ENCODE measurements at places on chromosomes 7 and 10.

- DNase-seq: no peak
These were observed 49.4 kb downstream of the JMJD1C start for GRCh38 chr10:63416376-63416775.

DNA sequence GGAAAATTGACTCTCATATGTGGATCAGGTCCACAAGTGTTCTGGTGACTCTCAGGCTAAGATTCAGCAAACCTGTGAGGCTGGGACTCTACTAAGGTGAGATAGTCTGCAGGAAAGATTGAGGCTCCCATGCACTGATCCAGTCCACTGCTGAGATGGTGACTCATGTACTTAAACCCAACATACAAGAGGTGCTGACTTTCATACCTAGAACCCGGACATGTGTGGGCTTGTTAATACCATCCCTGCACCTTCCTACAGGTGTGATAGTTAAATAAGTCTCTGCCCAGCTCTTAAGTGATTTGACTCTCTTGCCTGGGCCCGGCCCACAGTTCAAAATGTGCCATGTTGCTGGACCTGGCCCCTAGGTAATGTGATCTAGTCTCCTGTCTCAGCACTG lies 27.1 kb upstream of the ZNF107 start:
- no peak for DNase-seq

DNA sequence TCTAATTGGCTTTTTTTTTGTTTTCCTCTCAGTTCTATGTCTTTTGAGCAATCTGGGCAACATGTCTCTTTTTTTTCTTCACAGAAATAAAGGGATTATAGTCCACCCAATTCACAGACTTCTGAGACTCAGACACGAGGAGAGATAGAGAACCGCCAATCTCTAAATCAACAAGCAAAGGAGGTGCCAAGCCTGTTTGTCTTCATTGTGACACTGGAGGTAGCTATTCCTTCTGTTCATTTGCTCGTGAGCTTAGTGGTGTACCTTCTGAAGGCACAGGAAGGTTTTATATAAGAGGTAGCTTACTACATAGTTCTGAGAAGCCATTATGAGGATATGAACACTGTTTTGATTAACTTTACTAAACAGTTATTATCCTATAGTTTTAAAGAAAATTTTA lies 6.1 kb downstream of the EPHB6 start:
- DNase-seq: no peak

GRCh38 chr7:111678281-111678680 lies 116.0 kb upstream of the IMMP2L start:
- DNase-seq: no peak

DNA sequence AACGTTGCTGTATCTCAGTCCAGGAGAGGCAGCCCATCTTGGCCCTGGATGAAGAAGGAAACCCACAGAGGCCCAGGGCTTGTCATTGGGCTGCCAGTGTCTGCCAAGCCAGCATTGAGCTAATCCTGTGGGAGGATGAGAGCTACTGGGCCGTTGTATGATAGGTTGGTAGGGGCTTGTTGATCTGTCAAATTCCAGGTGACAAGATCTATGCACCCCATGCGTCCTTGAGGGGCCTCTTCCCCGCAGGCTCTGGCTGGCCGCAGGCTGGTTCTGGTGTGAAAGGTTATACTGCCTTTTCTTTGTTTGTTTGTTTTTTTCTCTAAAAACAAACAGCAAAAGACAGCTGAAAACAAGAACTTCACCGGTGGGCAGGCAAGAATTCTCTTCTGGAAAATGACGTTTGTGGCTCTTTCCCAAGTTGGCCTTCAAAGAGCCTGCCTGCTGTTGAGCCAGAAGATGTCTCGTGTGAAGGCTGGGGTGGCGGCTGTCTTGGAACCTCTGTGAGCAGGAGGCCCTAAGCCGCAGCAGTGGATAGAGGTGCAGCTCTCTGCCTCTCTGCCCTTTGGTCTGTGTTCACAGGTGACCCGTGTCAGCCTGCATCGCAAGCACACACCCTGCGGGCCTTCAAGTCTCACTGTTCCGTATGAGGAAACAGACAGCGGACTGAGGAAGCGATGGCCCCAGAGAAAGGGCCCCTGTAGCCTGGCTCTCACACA lies 23.3 kb downstream of the CYP17A1 start:
- DNase-seq: no peak

DNA sequence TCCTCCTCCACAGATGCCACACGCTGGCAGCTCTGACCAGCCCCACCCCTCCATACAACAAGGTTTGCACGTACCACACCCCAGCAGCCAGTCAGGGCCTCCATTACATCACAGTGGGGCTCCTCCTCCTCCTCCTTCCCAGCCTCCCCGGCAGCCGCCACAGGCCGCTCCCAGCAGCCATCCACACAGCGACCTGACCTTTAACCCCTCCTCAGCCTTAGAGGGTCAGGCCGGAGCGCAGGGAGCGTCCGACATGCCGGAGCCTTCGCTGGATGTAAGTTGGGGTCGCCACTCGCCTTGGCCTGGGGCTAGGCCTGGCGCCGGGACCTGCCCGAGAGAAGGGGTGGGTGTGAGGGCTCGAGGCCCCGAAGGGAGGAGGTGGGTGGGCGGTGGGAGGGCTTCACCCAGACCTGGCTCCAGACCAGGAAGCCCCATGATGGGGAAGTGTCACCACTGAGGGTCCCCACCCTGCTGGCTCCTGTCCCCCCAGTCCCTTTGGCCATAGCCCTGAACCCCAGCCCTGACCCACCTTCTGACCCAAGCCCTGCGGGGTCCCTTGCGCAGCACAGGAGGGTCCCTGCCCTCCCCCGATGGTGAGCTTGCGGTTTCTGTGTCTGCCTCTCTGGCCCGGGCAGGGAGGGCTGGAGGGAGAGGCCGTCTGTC lies 36.2 kb upstream of the PPIF start:
- DNase-seq: no peak

- DNase-seq: no peak
These were observed 529.5 kb upstream of the FZD8 start for GRCh38 chr10:36171556-36171952.

- peak; percentile 84 for DNase-seq
These were observed at the start of gene NRBF2 for GRCh38 chr10:63133056-63133820. Gene NRBF2 (plus strand): TSS chr10:63133328. CDS start chr10:63133471, 143 bp downstream.

- DNase-seq: no peak
These were observed 106.5 kb downstream of the SMURF1 start for GRCh38 chr7:99037327-99037940.

DNA sequence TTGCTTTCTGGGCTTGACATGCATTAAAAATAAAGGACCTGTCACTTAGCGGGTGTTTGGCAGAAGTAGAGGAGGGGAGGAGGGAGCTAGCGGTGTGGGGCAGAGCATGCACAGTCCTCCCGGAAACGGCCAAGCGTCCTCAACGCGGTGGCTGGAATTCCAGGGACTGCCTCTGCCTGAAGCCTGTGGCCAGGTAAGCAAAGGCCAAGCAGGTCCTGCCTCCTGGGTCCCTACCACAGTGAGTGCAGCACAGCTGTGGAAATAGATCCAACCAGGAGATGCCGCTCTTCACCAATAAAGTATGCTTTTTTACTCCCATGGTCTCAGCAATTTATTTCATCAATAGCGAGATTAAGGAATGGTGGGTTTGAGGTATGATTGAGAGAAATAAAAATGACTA lies 323.4 kb downstream of the WDR37 start:
- no peak for DNase-seq

- DNase-seq: no peak
These were observed 316.6 kb upstream of the KIAA1217 start for GRCh38 chr10:23892296-23892695.

DNA sequence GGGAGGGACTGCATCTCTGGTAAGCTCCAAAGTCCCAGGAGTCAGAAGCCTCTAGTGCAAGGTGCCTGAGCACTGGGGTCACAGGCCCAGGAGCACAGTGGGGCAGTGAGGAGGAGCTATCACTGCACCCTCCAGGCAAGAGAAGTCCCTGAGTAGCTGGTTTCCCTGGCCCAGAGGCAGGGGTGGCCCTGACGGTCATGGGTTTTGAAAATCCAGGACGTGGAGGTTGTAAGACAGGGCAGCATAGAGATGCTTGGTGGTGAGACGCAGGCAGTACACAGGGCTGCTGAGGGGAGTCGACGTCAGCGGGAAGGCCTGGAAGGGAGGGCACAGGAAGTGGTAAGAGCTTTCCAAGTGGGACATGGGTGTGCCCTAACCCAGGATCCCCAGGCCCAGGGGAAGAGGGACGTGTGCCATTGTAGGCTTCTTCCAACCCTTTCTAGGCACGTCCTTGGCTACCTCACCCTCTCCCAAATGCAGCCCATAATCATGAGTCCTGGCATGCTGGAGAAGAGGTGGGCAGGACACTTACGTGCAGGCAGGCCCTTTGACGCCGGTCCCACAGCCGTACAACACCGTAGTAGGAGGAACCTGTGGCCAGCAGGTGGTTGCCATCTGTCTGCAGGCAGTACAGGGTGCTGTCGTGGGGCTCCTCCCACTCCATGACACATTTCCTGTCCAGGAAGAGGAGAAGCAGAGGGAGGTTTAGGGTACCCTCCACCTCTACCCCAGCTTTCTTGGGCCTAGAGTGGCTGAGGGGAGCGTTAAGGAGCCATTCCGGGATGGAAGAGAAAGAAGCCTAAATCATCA lies 23.2 kb downstream of the DPCD start:
- no peak for DNase-seq

DNA sequence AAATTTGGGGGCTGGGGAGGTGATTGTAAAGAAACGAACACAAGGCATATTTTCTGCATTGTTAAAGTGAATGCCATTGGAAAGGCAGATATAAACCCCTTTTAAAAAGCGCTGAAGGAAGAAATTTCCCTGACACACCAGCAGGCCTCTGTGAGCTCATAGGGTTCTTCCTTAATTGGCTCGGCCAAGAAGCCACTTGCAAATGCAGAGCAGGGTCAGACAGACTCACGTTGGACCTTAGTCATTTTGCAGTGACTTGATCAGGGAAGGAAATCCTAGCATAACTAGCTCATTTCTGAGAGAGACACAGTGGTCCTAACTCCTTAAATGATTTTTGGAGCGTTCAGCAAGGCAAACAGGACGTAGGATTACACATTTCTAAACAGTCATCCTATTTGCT lies 1461.4 kb downstream of the GATA3 start:
- no peak for DNase-seq

DNA sequence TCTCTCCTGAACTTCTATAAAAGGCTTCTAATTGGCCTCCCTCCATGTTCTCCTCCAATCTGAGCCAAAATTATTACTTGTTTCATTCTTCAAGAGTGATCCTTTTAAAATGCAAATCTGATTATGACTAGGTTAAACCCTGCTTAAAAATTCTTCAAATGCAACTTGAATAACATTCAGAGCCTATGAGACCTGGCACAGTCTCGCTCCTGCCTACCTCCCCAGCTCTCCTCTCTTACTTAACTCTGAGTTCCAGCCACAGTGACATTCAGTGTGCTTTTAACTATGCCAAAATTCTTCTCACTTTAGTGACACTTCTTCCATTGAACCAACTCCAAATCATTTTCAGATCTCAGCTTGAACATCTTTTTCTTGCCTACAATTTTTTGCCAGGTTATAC lies 68.8 kb downstream of the TMEM168 start:
- DNase-seq: no peak

GRCh38 chr7:131655447-131655846 lies 99.0 kb upstream of the PODXL start:
- DNase-seq: no peak

DNA sequence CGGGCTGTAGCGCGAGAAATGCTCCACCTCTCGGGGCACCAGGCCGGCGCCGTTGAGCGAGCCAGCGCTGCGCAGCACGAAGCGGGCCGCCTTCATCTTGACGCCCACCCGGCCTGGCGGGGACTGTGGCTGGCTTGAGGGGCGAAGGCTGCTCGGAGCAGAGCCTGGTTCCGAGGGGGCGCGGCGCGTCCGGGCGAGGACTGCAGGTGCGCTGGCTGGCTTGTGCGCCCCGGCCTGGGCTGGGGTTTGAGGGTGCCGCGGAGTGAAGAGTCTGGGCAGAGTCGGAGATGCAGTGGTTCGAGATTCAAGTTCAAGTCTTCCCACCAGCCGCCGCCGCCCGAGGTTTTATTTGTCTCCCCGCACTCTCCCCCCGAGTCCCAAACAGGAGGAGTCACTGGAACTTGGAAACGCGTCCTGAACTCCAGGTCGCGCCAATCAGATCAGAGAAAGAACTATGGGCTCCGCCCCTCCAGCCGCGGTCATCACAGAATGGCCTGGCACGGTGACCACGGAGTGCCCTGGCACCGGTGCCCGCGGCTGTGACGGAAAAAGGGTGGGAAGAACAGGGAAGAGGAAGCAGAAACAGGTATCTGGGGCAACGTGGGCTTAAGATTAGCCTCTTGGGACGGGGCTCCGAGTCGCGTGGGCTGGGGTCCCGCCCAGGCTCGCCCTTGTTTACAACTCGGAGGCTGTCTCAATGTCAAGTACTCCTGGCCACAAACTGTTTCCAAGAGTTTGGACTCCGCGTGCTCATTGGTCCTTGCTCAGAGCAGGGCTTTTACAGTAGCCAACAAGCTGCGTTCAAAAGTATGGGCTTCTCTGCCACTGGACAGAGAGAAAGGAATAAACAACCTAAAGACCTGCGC lies at the start of gene PDK4:
Gene PDK4, minus strand, starts transcription at position 319 of the 866 bp plus-strand sequence. Its CDS starts 223 bp downstream, at position 96.
- no peak for DNase-seq

GRCh38 chr10:118903691-118904090 lies 125.8 kb upstream of the NANOS1 start:
- no peak for DNase-seq

DNA sequence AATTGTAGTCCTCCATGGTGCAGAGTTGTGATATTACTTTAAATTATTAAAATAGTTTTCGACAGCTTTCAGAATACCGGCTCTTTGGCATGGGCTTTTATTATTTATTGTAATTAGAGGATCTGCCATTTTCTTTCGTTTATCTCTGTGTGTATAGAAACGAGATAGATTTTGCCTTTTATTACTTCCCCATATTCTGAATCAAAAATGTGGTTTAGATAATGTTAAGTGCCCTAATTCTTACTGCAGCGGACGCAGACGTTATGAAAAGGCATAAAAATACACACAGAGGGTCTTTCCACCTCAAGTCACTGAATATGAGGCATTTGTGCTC lies 1.9 kb upstream of the ARID5B start:
- DNase-seq: no peak

- no peak for DNase-seq
These were observed 55.3 kb downstream of the ABCB4 start for GRCh38 chr7:87420173-87420572.

DNA sequence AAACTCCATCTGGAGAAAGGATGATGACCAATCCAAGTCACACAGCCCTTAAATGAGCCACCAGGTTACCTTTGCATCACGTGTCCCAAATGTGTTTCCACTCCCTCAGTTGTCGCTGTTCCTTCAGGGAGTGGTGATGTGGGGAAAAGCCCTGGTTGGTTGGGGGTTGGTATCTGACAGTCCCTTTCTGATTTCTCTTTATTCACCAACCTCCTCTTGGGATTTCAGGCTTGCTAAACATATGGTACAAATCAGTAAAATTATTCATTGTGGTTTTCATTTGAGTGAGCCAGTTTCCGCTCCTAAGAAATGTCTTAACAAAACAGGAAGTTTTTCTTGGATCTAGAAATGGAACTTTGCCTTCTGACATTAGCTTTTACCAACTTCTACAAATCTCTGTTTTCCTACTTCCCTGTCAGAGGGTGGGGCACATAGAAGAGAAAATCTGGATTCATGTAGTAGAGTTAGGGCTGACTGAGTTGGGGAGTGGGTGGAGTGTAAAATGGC lies 40.0 kb upstream of the KMT2E start:
- no peak for DNase-seq

- DNase-seq: no peak
These were observed 11.0 kb upstream of the AHCYL2 start for GRCh38 chr7:129213828-129214227.

- no peak for DNase-seq
These were observed 325.9 kb upstream of the NRP1 start for GRCh38 chr10:33660329-33660728.
